ENCODE measurements at places on chromosomes 3 and 15. TPM values are rescaled to one million over a fixed set of nuclear protein-coding genes. Genes with fewer than 3 reads are reported as not detected.

The PATL2 gene
- 1.3 TPM for total RNA-seq

The LRRC58 gene
- 25.3 TPM for total RNA-seq

The SETD2 gene
- total RNA-seq: 36.7 TPM

The PLD1 gene
- 24.1 TPM for total RNA-seq

The MAP1A gene
- total RNA-seq: 180 TPM

The SENP7 gene
- 10.3 TPM for total RNA-seq

The XCR1 gene
- total RNA-seq: not detected

The MKRN2OS gene
- 0.33 TPM for total RNA-seq

The BCHE gene
- 11.1 TPM for total RNA-seq

The SUCNR1 gene
- not detected for total RNA-seq

The ITGA11 gene
- total RNA-seq: 8.6 TPM

The MASP1 gene
- 178 TPM for total RNA-seq

The OXNAD1 gene
- total RNA-seq: 10.6 TPM

The STRIT1 gene
- total RNA-seq: not detected

The DET1 gene
- 8.1 TPM for total RNA-seq

The PAK6 gene
- total RNA-seq: under 0.01 TPM

The TAGLN3 gene
- 0.87 TPM for total RNA-seq

The NR2E3 gene
- not detected for total RNA-seq

The ZBBX gene
- total RNA-seq: not detected

The RTP1 gene
- not detected for total RNA-seq

The SGO1 gene
- 9.9 TPM for total RNA-seq

The ACOX2 gene
- total RNA-seq: 26.5 TPM

The GP5 gene
- total RNA-seq: 0.17 TPM

The CSPG4 gene
- 130 TPM for total RNA-seq

The GORASP1 gene
- total RNA-seq: 42.3 TPM

The SEMA3G gene
- under 0.01 TPM for total RNA-seq

The PLA2G4E gene
- under 0.01 TPM for total RNA-seq

The C3orf62 gene
- 1.3 TPM for total RNA-seq

The ZNF654 gene
- total RNA-seq: 19.8 TPM

The ZBTB47 gene
- 59.7 TPM for total RNA-seq

The UBXN7 gene
- 20.3 TPM for total RNA-seq

The INSYN1 gene
- 0.73 TPM for total RNA-seq

The SYNPR gene
- total RNA-seq: not detected

The ACKR2 gene
- 0.15 TPM for total RNA-seq

The C2CD4B gene
- not detected for total RNA-seq

The GOLGA8G gene
- total RNA-seq: not detected

The EXD1 gene
- total RNA-seq: not detected

The DUOXA1 gene
- 0.17 TPM for total RNA-seq

The PLIN1 gene
- total RNA-seq: 0.50 TPM

The COPB2 gene
- total RNA-seq: 261 TPM

The BCL2A1 gene
- total RNA-seq: 6.5 TPM
